ENCODE measurements at places on chromosomes 4 and X.

DNA sequence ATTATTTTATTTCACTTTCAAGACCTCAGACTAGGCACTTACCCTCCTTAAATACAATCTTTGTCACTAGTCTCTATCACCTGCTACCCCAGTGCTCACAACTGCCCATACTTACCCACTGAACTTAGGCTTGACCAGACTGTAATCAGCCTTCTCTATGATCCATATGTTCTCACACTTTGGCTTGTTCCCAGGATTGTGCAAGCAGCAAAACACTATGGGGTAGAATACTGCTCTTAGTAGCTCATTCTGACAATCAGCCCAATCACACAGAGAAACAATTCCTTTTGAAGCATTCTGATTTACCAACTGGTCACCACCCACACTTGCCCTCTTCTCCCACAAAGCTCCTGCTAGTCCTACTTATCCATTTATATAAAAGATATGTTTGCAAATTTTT is 878.3 kb downstream of the FSTL5 start:
- DNase-seq = no peak
- H3K4me3 ChIP-seq = no peak overlapping the region
- H3K27me3 ChIP-seq = no peaks in the 10 kb centered on the region
- no peaks in the 10 kb centered on the region for H3K36me3 ChIP-seq
- H3K4me1 ChIP-seq = peaks cover 4% of the 10 kb centered on the region
- no peak overlapping the region for H3K27ac ChIP-seq

DNA sequence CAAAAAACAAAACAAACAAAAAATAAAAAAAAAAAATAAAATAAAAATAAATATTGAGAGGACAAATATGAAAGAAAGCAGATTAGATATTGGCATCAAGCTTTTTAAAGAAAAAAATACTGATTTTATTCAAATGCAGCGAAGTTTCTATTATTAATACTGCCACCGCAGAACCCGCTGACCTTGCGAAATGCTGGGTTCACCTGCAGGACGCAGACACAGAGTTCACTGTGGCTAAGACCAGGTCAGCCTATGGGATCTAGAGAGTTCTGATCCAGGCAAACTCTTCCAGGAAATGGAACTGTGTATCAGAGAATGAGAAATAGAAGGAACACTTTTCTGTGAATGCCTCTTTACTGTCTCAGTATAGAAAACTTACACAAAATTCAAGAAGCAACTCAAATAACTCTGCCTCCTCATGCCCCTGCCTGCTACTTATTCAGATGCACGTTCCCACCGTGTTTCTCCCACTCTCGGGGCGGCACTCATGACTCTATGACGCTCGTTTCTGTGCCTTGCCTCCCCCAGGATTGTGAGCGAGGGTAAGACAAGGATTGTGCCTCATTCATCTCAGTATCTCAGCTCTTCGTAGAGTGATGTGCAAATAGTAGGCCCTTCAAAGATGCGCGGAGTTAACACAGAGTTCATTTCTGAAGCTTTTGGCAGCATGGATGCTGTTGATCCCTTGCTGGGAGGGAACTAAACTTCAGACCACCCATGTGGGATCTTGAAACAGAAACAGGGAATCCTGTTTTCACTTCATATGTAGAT is 44.1 kb upstream of the TLR3 start:
- no peak overlapping the region for H3K27ac ChIP-seq
- H3K27me3 ChIP-seq = no peaks in the 10 kb centered on the region
- no peaks in the 10 kb centered on the region for H3K36me3 ChIP-seq
- no peak overlapping the region for H3K4me3 ChIP-seq
- no peaks in the 10 kb centered on the region for H3K4me1 ChIP-seq

GRCh38 chr4:6188687-6189305 is 11.6 kb downstream of the JAKMIP1 start:
- H3K27ac ChIP-seq = no peak overlapping the region
- no peak for DNase-seq
- H3K4me3 ChIP-seq = no peak overlapping the region
- H3K4me1 ChIP-seq = peaks cover 24% of the 10 kb centered on the region
- no peaks in the 10 kb centered on the region for H3K27me3 ChIP-seq
- no peaks in the 10 kb centered on the region for H3K36me3 ChIP-seq

GRCh38 chrX:45748369-45748774 is 547.7 kb upstream of the DIPK2B start:
- H3K4me1 ChIP-seq = peaks cover under 1% of the 10 kb centered on the region
- H3K27me3 ChIP-seq = no peaks in the 10 kb centered on the region
- no peak for DNase-seq
- H3K27ac ChIP-seq = no peak overlapping the region
- peaks cover 25% of the 10 kb centered on the region for H3K36me3 ChIP-seq

DNA sequence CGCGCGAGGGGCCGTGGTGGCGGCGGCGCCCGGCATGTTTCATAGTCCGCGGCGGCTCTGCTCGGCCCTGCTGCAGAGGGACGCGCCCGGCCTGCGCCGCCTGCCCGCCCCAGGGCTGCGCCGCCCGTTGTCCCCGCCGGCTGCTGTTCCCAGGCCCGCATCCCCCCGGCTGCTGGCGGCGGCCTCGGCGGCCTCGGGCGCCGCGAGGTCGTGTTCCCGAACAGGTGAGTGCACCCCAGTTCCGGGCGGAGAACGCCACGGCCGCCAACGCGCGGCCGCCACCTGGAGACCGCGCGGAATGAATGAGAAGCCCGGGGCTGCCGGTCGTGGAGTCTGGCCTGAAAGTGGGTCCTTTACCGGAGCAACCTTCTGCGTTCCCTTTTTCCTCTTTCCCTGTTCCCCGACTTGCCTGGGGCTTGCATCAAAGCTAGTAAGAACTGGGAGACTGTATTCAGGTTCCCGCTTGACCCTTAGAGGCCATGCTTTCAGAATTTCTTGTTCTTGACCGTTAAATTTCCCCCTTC is 429 bp downstream of the NOCT start:
- H3K36me3 ChIP-seq = peaks cover 8% of the 10 kb centered on the region
- peak overlapping the region; percentile 82 for H3K4me3 ChIP-seq
- H3K4me1 ChIP-seq = peaks cover 47% of the 10 kb centered on the region
- H3K27ac ChIP-seq = peak overlapping the region; percentile 78
- H3K27me3 ChIP-seq = no peaks in the 10 kb centered on the region
- peak; percentile 50 for DNase-seq

DNA sequence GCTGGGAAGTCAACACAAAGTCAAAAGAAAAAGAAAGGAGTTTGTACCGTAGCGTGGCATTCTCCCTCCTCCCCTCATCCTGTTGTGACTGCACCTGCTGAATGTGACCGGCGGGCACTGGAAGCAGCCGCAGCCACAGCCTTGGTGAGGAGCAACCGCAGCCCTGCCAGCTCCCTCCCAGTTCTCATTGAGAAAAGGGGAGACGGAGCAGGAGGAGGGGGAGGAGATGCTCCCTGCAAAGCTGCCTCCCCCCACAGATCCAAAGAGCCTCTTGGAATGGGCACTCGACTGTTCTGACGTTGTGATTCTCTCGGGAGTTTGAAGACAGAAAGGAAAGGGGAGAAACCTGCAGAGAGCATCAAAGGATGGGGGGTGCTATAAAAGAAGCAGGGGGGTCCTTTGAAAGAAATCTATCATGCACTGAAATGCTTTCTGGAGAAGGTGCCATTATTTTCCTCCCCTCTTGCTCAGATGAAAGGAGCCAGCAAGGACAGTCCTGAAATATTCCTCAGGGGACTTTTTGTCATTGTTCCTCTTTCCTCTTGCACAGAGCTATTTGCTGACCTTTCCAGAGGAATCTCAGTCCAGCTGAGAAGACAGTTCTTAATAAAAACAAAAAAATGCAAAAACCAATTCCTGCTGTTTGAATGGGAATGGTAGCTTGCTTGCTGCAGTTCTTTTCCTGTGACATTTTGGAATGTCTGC is 429.7 kb downstream of the MAPK10 start:
- H3K4me1 ChIP-seq = peaks cover 71% of the 10 kb centered on the region
- no peak overlapping the region for H3K4me3 ChIP-seq
- peak overlapping the region; percentile 68 for H3K27ac ChIP-seq
- no peaks in the 10 kb centered on the region for H3K36me3 ChIP-seq
- no peaks in the 10 kb centered on the region for H3K27me3 ChIP-seq

- DNase-seq = peak; percentile 67
- peaks cover 31% of the 10 kb centered on the region for H3K36me3 ChIP-seq
- H3K4me3 ChIP-seq = peak overlapping the region; percentile 78
- no peaks in the 10 kb centered on the region for H3K27me3 ChIP-seq
Measured at GRCh38 chrX:12975991-12976558, 1.2 kb downstream of the TMSB4X start.

DNA sequence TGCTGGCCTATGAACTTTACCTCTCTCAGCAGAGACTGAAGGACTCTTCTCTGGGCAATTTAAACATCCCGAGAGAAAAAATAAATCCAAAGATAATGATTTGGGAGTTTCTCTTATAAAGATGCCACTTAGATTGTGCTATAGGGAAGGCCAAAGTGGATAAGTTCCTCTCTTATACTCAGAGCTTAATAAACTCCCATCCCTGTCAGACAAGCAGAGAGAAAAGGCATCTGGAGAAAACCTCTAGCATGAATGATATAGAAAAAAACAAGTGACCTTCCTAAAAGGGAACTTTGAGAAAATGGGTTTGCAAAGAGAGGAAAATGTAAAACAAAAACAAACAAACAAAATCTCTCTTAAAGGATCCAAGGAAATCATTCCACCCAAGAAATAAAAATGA is 199.4 kb downstream of the PALLD start:
- no peaks in the 10 kb centered on the region for H3K36me3 ChIP-seq
- H3K27ac ChIP-seq = no peak overlapping the region
- no peak overlapping the region for H3K4me3 ChIP-seq
- no peaks in the 10 kb centered on the region for H3K4me1 ChIP-seq

DNA sequence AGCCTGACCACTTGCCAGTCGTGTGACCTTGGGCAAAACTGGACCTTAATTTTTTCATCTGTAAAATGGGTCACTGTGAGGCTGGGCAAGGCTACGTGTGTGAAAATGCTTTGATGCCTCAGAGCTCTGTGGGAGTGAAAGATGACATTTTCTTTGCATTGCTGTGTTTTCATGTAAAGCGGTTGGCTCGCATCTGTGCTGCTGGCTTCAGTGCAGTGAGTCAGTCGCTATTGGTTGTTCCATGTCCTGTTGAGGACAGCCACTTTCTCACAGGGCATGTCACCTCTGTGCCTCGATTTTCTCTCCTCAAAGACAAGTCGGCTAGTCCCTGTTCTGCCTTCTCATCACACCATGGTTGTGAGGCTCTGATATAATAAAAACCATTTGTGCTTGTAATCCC is 4.4 kb downstream of the MTMR1 start:
- H3K27me3 ChIP-seq = no peaks in the 10 kb centered on the region
- no peak overlapping the region for H3K4me3 ChIP-seq
- peaks cover 40% of the 10 kb centered on the region for H3K36me3 ChIP-seq
- peaks cover 49% of the 10 kb centered on the region for H3K4me1 ChIP-seq
- DNase-seq = no peak

DNA sequence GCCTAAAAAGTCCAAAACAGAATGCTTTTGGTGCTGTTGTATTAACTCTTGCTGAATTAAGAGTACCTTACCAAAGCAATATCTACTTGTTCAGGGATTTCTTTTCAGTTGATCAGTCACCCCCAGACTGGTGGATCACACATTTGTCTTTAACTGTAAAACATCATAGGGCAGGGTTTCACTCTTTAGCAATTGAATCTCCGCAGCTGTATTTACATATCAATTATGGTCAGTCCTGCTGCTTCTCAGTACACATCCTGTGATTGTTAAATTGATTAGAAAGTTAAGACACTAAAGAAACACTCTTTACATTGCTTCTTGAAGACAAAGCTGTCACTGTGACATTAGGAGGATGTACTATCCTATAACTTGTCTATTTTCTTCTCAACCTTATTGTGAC is 277.1 kb upstream of the ADGRL3 start:
- no peak overlapping the region for H3K4me3 ChIP-seq
- DNase-seq = no peak
- H3K36me3 ChIP-seq = no peaks in the 10 kb centered on the region
- no peaks in the 10 kb centered on the region for H3K27me3 ChIP-seq
- no peaks in the 10 kb centered on the region for H3K4me1 ChIP-seq
- H3K27ac ChIP-seq = no peak overlapping the region

- H3K27ac ChIP-seq = no peak overlapping the region
- DNase-seq = peak; percentile 24
- no peaks in the 10 kb centered on the region for H3K36me3 ChIP-seq
- no peaks in the 10 kb centered on the region for H3K27me3 ChIP-seq
Measured at GRCh38 chr4:118865091-118865708, 23.5 kb upstream of the SYNPO2 start.

DNA sequence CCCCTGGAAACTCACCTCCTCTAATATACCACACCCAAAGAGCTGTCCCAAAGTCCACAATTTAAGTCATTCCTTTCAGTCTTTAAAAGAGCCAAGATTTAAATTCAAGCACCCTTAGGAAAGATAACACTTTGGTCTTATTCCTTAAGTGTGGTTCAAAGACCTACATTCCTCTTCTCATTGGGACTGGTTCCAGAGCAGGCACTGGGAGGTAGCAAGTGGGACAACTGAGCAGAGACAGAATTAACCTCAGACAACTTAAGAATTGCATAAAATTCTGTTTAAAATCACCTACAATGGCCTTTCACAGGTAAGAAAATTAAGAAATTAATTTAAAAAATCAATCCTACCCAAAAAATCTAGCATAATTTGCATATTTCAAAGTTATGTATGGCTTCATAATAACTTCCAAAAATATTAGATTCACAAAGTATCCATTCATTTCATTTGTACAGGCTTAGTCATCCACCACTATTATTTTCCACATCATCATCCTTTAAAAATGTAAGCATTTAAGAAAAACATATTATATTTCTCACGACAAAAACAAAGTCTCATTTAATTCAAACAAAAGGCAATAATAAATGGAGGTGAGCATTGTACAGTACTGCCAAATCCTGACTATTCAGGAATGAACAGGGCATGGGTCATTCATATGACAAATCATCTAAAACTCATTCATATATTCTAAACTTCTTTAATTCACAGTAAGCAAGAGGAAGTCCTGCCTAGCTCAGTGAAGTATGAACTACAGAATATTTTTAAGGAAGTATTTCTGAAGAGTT is 13.6 kb downstream of the PRSS12 start:
- DNase-seq = no peak
- no peak overlapping the region for H3K4me3 ChIP-seq
- H3K27ac ChIP-seq = no peak overlapping the region
- H3K27me3 ChIP-seq = peaks cover 3% of the 10 kb centered on the region

- no peak overlapping the region for H3K4me3 ChIP-seq
- no peaks in the 10 kb centered on the region for H3K4me1 ChIP-seq
- no peaks in the 10 kb centered on the region for H3K27me3 ChIP-seq
- no peak overlapping the region for H3K27ac ChIP-seq
- H3K36me3 ChIP-seq = peaks cover 3% of the 10 kb centered on the region
Measured at GRCh38 chr4:74205559-74205958, 47.6 kb downstream of the MTHFD2L start.

- DNase-seq = peak; percentile 55
- H3K27me3 ChIP-seq = no peaks in the 10 kb centered on the region
- H3K36me3 ChIP-seq = peaks cover 72% of the 10 kb centered on the region
- no peaks in the 10 kb centered on the region for H3K4me1 ChIP-seq
- H3K27ac ChIP-seq = no peak overlapping the region
Measured at GRCh38 chr4:48578132-48578968, 88.3 kb downstream of the ZAR1 start.

GRCh38 chr4:102665527-102665926 is 95.2 kb downstream of the MANBA start:
- no peak for DNase-seq
- H3K4me1 ChIP-seq = peaks cover 6% of the 10 kb centered on the region
- H3K36me3 ChIP-seq = no peaks in the 10 kb centered on the region
- no peak overlapping the region for H3K27ac ChIP-seq
